Esophagus squamous epithelium (tissue), 5 donors: ENCODE measurements at places on chromosomes 4 and X.

GRCh38 chr4:38785041-38785790 lies 2.4 kb upstream of the TLR10 start:
- DNase-seq: no peak

GRCh38 chr4:38166082-38166481 lies 205.9 kb downstream of the PTTG2 start:
- DNase-seq: no peak

DNA sequence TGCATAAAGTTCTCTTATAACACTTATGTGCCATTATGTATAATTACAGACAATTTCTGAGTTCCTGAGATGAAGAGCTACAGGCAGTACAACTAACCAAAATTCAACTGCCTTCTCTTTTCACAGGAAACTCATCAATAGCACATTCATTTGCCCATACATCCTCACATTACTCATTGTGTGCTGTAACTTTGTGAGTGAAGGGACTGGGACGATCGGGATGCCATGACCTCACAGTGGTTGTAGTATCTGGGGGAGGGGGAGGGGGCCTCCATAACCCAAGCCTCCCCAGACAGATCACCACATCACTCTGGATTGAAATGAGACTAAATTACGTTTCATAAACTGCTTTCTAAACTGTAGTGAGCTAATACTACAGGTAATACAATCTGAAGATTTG lies 60.7 kb downstream of the ABCG2 start:
- no peak for DNase-seq

DNA sequence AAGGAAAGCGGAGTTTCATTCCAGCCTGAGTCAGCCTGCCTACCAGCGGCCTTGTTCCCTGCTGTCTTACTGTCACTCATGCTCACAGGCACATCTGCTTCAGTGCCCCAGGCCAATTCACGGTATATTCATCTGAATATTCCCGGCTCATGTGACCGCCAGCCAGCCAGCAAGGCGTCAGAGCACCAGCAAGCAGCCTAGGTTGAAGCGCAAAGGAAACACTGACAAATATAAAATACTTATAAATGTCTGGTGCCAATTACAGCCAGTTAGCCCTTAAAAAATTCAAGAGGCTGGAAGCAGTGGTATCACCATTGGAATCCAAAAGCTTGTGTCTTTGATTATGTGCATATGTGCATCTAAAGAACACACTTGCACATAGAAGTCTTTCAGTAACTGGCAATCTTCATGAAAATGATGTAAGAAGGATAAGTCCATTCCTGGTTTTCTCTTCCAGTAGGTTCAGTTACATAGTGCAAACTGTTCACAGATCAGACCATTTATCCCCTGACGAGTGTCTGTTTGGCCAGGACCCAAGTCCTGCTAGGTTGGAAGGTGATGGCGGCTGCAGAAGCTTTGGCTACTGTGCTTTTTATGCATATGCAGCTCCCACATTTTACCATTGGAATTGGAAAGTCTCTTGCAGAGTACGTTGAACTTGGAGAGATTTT lies 61.3 kb downstream of the LUZP4 start:
- no peak for DNase-seq

- DNase-seq: no peak
Measured at GRCh38 chr4:25984796-25985195, 70.8 kb downstream of the SMIM20 start.

GRCh38 chrX:31837445-31838049 lies 765.7 kb upstream of the FTHL17 start:
- no peak for DNase-seq

DNA sequence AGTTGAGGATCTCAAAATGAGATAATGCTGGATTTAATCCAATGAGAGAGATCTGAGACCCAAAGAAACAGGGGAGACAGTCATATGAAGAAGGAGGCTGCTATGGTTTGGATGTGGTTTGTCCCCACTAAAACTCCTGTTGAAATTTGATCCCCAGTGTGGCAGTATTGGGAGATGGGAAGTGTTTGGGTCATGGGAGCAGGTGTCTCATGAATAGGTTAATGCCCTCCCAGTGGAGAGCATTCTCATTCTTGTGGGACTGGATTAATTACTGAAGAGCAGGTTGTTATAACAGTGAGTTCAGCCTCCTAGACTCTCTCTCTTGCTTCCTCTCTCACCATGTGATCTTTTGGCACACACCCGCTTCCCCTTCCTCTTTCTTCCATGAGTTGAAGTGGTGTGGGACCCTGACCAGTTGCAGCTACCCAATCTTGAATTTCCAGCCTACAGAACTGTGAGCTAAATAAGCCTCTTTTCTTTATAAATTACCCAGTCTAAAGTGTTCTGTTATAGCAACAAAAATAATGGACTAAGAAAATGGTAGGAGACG lies 70.3 kb downstream of the PPEF2 start:
- no peak for DNase-seq

DNA sequence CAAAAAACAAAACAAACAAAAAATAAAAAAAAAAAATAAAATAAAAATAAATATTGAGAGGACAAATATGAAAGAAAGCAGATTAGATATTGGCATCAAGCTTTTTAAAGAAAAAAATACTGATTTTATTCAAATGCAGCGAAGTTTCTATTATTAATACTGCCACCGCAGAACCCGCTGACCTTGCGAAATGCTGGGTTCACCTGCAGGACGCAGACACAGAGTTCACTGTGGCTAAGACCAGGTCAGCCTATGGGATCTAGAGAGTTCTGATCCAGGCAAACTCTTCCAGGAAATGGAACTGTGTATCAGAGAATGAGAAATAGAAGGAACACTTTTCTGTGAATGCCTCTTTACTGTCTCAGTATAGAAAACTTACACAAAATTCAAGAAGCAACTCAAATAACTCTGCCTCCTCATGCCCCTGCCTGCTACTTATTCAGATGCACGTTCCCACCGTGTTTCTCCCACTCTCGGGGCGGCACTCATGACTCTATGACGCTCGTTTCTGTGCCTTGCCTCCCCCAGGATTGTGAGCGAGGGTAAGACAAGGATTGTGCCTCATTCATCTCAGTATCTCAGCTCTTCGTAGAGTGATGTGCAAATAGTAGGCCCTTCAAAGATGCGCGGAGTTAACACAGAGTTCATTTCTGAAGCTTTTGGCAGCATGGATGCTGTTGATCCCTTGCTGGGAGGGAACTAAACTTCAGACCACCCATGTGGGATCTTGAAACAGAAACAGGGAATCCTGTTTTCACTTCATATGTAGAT lies 44.1 kb upstream of the TLR3 start:
- DNase-seq: no peak

DNA sequence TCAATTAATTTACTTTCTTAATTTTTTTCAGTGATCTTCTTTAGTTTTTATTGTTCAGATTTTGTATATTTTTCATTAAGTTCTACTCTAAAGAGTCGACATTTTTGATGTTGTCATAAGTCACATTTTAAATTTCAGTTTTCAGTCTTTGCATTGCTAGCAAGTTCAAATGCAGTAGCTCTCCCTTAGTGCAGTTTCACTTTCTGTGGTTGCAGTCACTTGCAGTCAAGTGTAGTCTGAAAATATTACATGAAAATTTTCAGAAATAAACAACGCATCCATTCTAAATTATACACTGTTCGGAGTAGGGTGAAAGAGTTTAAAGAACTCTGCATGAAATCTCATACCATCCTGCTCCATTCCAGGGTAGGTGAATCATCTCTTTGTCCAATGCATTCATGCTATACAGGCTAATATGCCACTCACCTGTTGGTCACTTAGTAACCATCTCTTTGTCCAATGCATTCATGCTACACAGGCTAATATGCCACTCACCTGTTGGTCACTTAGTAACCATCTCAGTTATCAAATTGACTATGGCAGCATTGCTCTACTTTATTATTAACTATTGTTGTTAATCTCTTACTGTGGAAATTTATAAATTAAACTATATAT lies 356.9 kb downstream of the STPG2 start:
- DNase-seq: no peak

DNA sequence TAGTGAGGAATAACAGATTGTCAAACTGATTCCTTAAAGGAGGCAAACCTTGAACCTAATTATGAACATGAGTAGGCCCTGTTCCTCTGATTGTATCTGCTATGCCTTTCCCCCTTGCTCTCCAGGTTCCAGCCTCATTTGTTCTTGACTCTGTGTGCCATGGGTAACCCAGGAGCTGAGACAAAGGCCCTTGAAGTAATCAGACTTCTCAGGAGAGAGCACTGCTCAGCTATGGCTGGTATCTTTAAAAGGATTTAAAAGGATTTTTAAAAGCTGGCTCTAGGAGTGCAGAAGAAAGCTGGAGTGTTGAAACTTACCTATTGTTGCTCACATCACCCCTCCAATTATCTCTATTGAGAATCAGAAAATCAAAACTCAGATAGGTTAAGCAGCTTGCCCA lies 1565.5 kb upstream of the AGA start:
- DNase-seq: no peak

- no peak for DNase-seq
Measured at GRCh38 chrX:103663981-103664762, 22.3 kb downstream of the MORF4L2 start.

GRCh38 chr4:36133658-36134057 lies 110.7 kb downstream of the ARAP2 start:
- no peak for DNase-seq

DNA sequence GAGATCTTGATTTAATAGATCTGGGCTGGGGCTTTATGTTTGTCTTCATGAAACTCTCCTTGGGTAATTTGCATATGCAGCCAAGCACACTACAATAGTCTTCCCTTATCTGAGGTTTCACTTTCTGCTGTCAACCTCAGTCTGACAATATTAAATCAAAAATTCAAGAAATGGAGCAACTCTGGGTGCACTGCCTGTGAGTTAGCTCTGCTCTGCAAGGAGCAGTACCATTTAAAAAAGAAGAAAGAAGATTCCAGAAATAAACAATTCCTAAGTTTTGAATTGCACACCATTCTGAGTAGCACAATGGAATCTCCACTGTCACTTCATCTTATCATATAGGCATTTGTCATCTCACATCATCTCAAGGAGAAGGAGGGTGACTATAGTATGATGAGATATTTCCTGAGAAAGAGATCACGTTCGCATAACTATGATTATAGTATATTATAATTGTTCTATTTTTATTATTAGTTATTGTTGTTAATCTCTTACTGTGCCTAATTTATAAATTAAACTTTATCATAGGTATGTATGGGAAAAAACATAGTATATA lies 9.4 kb downstream of the FNIP2 start:
- no peak for DNase-seq

DNA sequence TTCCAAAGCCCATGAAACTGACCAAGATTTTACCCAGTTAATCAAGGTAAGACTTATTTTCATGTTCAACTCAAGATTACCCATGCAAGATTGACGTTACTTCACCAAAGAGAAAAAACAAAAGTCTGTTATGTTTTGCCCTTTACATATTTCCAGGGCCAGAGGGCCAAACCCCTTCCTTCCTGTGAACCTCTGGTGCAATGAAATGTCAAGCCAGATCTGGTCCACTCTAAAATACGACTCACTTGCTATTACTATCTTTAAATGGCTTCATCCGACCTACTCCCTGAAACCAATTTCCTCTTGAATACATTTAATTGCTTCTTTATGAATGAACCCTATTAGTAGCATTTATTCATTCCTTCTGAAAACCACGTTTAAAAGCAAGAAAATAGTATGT lies 33.0 kb downstream of the TSPAN5 start:
- no peak for DNase-seq

GRCh38 chrX:73289039-73289438 lies 74.4 kb upstream of the NAP1L2 start:
- DNase-seq: no peak

- no peak for DNase-seq
Measured at GRCh38 chr4:135601351-135601750, 1399.8 kb upstream of the PABPC4L start.

GRCh38 chr4:78299565-78299972 lies 242.4 kb downstream of the FRAS1 start:
- DNase-seq: no peak

DNA sequence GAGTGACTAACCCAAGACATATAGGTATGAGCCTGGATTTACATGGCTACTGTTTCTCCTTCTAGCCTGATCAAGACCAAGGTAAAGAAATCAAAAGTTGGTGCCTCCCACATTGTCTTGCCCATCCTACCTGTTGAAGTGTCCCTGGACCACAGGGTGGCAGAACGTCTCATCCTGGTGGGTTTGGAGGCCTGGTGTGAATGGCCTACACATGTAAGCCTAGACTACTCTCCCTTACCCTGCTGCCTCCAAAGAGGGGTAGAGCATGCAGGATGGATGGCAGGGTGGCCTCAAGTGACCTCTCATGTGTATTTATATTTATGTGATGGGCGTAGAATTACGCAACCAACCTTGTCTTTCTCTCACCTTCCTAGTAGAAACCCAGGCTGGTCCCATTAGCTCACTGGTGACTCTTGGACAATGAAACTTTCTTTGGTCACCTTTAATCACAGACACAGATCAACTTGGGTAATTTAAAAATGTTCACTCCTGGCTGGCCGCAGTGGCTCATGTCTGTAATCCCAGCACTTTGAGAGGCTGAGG lies 73.3 kb upstream of the SOD3 start:
- DNase-seq: no peak

GRCh38 chr4:76680952-76681351 lies 217.0 kb downstream of the SOWAHB start:
- no peak for DNase-seq

DNA sequence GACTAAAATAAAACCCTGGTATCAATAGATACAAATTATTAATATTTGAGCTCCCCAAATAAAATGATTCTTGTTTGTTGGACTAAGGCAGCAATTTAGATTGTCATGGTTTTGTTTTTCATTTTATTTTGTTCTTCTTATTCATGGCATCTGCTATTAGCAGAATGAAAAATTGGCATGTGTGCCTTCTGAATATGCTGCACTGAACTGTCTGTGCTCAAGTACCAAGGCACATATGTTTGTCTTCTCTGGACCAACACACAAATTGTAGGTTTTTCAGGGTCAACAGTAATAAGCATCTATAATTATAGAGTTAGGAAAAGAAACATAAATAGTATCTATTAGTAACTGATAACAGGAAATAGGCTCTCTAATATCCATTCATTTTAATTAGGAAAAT lies 121.1 kb downstream of the BANK1 start:
- no peak for DNase-seq

GRCh38 chr4:145805490-145805889 lies 125.5 kb downstream of the C4orf51 start:
- DNase-seq: no peak

GRCh38 chrX:150205011-150205410 lies 158.1 kb upstream of the MAMLD1 start:
- no peak for DNase-seq

- DNase-seq: no peak
Measured at GRCh38 chrX:114650351-114650750, 66.5 kb downstream of the HTR2C start.
